ENCODE measurements at places on chromosomes 3 and 15.

GRCh38 chr15:101207867-101208288, 44.0 kb downstream of the CHSY1 start:
- no peak for DNase-seq

- DNase-seq, result no peak
These were observed 36.4 kb downstream of the RIOX2 start for GRCh38 chr3:97935842-97936241.

DNA sequence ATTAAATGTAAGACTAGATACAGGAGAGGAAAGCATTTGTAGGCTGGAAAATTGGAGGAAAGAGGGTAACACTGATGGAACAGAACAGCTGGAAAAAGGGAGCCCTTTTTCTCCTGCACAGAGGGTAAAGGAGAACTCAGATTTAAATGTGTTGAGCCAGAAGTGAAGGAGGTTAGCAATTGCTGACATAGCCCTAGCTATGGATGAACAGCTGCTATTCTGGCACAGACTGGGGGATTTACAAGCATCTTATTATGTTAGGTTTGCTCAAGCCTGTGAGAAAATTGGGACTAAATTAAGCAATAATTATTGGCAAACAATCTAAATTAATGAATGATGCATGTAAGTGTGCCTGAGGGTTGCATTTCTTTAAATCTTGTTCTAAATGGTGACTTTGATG, 40.6 kb upstream of the PRR20G start:
- DNase-seq, result no peak

DNA sequence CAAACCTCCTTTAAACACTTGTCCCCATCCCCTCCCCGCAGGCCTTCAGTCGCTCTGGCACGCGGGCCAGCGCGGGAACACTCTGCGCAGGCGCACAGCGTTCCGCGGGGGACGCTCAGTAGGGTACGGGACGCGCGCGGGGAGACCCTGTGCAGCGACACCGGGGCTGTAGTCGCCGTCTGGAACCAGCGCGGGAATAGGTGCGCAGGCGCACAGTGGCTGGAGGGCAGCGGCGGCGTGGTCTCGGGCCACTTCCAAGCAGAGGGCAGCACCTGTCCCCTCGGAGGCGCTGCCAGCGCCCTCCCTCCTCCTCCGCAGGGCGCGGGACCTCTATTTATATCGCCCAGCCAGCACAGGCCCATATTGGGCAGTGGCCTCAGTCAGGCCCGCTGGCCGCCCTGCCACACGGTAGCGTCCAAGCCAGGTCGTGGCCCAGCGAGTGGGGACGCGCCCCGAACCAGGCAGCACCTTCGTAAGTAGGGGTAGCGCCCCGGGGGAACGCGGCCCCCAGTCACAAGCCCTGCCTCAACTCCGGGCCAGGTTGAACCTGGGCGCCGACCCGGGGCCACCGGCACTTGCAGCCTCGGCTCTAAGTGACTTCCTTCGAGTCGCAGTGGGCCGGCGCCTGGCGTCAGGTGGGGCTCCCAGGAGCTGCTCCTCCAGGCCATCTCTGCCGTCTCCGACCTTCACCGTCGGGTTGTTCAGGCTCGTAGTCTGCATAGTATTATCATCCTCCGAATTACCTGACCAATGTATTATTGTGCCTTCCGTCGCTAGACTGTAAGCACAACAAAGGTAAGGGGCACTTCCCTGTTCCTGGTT, at the start of gene KBTBD12:
Gene KBTBD12, plus strand, starts transcription at position 118 of the 822 bp plus-strand sequence. CDS start 7,830 bp downstream, outside the sequence.
- DNase-seq, result peak; percentile 44

DNA sequence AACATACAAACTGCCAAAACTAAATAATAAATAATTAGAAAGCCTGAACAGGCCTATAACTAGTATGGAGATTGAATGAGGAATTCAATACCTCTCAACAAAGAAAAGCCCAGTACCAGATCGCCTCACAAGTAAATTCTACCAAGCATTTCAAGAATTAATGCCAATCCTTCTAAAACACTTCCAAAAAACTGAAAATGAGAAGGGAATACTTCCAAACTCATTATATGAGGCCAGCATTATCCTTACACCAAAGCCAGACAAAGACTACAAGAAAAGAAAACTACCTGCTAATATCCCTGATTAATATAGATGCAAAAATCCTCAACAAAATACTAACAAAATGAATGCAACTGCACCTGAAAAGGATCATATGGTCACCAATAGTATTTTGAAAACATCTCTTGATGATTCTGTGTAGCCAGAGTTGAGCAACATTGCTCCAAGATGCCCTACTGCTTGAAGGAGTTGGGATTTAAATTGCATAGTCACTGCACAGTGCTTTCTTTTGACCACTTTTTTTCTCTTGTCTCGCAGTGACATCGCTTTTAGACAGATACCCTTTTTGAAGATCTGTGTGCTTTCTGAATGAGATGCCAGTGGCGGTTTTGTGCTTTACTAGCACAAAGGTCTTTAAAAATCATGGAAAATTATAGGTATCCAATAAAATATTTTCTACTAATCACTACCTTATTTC, 487.2 kb upstream of the RASGRP1 start:
- DNase-seq, result no peak

- no peak for DNase-seq
These were observed 4.1 kb downstream of the MBNL1 start for GRCh38 chr3:152272771-152273242.

- no peak for DNase-seq
These were observed 37.3 kb downstream of the NMNAT3 start for GRCh38 chr3:139640456-139640855.

DNA sequence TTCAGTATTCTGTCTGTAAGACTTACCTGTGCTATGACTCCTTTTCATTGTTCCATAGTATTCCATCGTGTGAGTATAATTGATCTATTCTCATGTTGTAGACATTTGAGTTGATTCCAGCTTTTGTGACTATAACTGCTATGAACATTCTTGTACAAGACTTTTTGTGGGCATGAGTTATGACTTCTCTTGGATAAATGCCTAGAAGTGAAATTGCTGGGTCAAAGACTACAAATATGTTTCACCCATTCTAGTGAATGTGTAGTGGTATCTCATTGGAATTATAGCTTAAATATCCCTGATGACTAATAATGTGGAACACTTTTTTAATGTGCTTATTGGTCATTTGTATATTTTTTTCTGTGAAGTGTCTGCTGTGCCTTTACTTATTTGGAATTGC, 27.6 kb upstream of the NPHP3 start:
- DNase-seq, result no peak

DNA sequence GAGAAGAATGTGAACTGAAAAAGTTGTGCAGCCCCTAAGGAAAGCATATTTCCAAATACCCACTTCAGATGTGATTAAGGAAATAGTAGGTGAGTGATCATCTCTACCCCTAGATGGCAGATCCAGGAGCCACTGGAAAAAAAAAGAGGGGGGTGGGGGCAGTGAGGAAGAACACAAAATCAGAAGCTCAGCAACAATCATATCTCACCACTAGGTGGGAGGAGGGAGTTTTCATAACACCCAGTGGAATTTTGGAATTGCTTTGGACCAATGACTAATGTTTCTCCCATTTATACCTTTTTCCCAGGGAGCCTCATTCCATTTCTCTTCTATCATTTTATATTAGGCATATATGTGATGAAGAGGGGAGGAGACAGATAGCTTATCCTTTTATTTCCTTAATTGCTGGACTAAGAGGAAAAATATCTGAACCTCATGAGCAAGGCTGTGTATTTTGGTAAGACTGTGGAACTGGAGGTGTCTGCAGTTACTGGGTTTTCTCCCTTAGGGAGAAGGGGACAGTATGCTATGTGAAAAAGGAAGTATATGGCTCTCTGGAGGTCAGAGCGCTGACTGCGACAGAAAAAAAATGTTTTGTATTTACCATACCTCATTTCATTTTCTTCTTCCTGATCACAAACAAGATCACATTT, 363.4 kb downstream of the GAP43 start:
- no peak for DNase-seq

GRCh38 chr3:62226601-62227339, 146.6 kb downstream of the FEZF2 start:
- DNase-seq, result no peak

- no peak for DNase-seq
These were observed 169.6 kb upstream of the CDIN1 start for GRCh38 chr15:36409819-36410218.

DNA sequence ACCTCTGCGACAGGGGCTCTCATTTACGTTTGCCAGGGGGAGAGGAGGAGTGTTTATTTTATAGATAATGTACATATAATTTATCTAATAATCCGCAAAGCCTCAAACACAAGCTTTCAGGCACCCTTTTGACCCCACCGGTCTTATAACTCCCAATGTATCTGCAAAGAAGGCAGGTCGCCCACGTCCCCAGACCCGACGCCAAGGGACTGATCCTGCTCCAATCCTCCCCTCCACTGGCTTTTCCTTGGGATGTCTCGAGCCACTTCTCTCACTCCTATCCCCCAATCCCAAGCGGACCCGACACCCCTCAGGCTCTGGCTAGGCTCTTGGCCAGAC, 452 bp downstream of the DCP1A start:
- no peak for DNase-seq

DNA sequence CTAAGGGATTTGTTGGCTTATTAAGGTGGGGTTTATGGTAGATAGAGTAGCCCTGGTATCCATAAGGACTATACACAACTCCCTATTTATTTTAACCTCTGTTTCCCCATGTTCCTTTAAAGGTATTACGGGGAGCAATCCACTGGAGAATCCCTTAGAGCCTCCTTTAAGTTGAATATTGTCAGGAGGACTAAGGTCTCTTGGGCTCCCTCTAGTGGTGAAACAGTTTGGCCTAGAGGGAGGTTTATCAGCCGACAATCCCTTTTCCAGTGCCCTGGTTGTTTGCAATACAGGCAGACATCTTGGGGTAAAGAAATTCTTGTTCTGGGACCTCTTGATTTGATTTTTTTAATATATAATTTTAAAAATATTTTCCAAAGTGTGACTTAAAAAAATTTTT, 12.9 kb downstream of the OPA1 start:
- DNase-seq, result no peak

DNA sequence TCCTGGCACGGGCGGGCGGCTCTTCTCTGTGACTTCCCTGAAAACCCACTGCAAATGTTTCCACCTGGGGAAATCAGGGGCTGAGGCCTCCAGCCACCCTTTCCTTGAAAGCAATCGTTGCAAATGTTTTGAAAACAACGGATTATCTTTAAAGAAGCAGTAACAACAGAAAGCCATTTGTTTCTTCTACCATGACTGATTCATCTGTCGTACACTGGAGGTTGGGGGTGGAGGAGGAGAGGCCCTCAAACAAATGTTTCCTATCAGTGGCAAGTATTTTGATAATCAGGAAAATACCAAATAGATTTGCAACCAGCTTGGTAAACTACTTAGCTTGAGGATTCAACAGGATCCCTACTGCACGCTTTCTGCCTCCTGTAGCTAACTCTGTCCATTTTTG, 114.9 kb downstream of the PDZRN3 start:
- no peak for DNase-seq

- DNase-seq, result no peak
These were observed 172.6 kb upstream of the BHLHE40 start for GRCh38 chr3:4806535-4807108.

DNA sequence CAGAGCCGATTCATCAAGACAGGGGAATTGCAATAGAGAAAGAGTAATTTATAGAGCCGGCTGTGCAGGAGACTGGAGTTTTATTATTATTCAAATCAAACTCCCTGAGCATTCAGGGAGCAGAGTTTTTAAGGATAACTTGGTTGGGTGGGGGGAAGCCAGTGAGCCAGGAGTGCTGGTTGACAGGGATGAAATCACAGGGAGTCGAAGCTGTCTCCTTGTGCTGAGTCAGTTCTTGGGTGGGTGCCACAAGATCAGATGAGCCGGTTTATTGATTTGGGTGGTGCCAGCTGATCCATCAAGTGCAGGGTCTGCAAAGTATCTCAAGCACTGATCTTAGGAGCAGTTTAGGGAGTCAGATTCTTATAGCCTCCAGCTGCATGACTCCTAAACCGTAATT, 95.4 kb upstream of the CCDC80 start:
- DNase-seq, result no peak

DNA sequence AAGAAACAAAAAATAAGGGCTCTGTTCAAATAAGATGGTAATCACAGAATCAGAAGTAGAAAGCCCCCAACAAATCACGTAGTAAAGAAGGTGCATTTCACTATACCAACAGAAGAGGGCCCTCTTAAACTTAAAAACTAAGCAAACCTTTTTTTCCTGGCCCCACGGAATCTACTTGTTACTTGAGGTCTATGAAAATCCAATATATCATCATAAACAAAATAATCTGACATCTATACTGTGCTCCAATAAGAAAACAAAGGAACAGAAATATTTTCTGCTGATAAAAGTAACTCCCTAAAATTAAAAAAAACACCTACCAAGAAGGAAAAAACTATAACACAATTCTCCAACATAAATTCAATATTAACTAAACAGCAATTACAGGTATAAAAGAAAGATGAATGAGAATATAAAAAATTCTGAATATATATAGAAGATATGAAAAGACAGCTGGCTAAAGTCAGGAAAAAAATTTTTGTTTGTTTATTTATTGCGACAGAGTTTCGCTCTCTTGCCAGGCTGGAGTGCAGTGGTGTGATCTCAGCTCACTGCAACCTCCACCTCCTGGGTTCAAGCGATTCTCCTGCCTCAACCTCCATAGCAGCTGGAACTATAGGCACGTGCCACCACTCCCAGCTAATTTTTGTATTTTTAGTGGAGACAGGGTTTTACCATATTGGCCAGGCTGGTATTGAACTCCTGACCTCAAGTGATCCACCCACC, 81.8 kb downstream of the CLASP2 start:
- DNase-seq, result no peak

DNA sequence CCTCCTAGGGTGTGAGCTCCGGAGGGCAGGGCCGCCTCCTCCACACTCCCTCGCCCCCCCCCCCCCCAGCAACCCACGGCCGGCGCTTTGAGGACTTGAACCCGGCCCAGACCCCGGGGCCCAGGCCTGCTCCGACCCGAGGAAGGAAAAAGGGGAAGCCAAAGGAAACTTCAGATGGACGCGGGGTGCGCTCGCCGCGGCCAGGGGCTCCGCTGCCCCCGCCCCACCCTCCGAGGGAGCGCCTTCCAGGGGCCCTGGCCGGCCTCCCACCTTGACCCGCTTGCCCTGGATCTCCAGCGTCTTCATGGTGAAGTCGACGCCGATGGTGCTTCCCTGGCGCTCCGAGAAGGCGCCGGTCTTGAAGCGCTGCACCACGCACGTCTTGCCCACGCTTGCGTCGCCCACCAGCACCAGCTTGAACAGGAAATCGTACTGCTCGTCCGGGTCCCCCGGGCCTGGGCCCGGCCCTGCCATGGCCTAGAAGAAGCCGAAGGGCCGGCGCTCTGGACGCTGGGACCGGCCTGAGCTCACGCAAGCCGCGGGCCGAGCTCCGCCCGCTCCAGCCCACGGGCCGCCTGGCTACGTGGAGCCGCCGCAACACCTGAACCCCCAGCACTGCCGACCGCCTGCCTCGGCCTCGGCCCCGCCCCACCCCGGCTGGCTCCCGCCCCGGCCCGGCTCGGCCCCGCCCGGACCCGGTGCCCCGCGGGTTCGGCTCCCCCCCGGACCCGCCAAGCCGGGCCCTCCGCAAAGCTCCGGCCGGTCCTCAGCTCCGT, 400 bp downstream of the RAB43 start:
- DNase-seq, result no peak

- no peak for DNase-seq
These were observed 7.6 kb downstream of the ANXA2 start for GRCh38 chr15:60390231-60390630.
